ENCODE measurements at places on chromosomes 6 and 20.

DNA sequence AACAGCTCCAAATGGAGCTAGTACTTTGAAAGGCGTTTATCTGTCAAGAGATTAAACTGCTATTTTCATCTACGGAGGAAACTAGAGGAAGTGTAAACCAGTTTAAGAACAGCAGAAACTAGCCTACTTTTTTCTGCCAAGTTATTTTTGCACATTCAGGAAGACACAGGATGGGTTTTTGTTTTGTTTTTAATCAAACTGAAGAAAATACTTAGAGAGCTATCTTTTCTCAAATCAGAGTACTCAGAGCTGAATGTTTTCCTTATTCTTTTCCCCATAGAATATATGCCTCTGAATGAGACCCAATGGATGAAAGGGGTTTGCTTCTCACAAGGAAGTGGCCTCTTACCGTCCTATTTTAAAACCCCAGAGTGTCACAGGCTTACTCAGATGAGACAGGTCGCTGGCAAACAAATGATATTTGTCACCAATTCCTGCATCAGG, 538.5 kb downstream of the CD83 start:
- DNase-seq, result no peak

DNA sequence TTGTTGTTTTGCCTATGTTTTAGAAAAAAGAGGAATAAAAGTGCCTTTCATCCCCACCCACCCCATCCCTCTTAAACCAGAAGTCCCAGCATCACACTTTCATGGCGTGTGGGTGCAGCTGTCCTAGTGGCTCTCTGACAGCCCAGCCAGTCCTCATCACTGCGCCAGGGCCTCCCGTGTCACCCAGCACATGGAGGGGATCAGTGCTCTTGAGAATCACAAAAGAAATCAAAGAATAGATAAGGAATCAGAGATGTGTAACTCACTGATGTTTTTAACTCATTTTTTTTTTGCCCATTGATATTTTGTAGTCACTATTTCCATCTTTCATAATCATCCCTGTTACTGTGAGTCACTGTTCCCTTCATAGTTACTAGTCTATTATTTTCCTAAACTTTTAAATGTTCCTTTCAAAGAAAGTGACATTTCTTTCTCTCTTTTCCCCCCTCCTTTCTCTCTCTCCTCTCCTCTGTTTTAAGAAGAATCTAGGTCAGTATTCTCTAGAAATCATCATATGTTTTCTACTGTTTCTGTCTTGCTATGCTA, 78.6 kb downstream of the AIG1 start:
- no peak for DNase-seq

GRCh38 chr20:63519668-63520503, 679 bp upstream of the PPDPF start:
- peak; percentile 72 for DNase-seq

GRCh38 chr6:80767808-80768207, 661.3 kb downstream of the BCKDHB start:
- peak; percentile 4 for DNase-seq

- DNase-seq, result no peak
Observed at GRCh38 chr6:108764580-108764950, 83.7 kb upstream of the ARMC2 start.

DNA sequence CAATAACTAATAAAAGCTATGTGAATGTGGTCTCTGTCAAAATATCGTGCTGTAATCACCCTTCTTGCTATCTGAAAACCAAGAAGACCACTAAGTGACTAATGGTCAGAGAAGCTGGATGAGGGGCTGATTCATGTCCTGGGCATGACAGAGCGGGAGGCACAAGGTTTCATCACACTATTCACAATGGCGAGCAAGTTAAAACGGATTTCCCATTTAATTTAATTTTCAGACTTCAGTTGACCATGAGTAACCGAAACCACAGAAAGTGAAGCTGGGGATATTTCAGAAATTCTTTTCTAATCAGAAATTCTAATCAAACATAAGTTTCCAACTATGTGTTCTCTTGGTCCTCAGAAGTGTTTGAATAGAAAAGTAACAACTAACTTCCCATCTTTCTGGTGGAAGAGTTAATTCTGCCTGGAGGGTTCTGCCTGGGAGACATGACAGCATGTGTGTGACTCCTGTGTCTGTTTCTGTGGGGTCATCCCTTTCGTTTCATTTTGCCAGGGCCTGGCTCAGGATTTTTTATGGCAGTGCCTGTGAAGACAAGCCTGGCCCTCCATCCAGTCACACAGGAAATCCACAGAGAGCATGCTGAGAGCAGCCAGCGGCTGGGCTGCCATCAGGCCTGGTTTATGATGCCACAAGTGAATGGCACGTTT, 98.9 kb downstream of the FAM120B start:
- DNase-seq, result no peak

DNA sequence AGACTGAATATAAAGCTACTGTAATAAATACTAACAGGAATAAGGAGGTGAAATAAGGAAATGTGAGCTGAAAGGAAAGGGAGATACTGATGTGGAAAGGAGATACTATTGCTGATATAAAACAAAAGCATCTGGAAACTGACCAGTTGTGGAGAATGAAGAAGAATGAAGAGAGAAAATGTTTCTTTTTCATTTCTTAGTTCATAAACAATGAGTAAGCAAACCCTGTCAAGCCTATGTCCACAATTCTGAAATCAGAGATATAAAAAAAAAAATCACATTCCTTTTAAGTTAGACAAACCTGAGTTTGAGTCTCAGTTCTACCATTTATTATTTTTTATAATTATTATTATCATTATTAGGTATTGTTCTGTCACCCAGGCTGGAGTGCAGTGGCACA, 121.6 kb upstream of the GJE1 start:
- no peak for DNase-seq

DNA sequence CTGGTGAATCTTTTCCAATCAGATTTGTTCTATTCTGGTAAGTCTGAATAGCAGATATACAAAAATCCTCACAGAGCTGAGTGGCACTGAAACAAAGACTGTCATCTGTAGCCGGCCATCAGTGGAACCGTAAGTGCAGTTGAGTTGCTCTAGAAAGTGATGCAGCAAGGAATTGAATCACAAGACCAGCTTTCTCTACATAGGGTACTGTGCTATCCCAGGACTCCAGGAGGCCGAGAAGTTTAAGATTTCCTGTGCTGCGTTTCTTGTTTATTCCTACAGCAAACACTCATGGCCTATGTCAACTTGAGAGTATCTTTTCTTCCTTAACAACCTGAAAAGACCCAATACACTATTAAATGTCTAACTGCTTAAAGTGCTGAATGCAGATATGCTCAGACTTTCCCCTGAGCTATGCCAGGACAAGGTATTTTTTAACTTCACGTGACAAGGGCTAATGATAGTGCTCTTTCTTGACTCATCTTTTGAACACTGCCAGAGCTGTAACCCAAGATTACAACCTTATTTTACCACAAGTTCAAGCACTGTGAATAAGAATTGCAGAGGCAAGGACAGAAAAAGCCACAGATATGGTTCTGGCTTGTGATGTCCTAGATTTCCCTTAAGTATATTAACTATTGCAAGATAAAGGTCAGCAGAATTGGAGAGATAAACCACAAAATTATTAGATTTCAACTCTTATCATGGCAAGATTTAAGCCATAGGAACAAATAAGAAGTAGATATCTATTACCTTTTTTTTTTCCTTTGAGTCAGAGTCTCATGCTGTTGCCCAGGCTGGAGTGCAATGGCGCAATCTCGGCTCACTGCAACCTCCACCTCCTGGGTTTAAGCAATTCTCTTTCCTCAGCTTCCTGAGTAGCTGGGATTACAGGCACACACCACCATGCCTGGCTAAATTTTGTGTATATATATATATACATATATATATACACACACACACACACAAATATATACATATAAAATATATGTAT, 71.6 kb downstream of the GJA1 start:
- DNase-seq, result peak; percentile 91

DNA sequence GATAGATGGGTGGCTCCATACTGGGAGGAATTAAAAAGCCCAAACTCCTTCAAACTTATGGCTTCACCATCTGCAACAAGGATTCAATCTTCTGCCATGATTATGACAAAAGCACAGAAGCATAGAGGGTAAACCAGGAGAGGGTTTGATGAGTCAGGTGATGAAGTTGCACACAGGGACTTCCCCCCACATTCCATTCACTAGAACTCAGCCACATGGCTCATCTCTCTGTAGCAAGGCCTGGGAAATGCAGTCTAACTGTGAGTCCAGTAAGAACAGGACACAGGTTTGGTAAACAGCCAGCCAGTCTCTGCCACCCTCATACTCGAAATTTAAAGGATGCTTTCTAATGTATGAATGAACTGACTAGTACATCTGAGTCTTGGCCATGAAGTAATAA, 142.9 kb downstream of the HIVEP2 start:
- DNase-seq, result peak; percentile 10

GRCh38 chr6:140486450-140487361, 1112.3 kb upstream of the CITED2 start:
- DNase-seq, result no peak

DNA sequence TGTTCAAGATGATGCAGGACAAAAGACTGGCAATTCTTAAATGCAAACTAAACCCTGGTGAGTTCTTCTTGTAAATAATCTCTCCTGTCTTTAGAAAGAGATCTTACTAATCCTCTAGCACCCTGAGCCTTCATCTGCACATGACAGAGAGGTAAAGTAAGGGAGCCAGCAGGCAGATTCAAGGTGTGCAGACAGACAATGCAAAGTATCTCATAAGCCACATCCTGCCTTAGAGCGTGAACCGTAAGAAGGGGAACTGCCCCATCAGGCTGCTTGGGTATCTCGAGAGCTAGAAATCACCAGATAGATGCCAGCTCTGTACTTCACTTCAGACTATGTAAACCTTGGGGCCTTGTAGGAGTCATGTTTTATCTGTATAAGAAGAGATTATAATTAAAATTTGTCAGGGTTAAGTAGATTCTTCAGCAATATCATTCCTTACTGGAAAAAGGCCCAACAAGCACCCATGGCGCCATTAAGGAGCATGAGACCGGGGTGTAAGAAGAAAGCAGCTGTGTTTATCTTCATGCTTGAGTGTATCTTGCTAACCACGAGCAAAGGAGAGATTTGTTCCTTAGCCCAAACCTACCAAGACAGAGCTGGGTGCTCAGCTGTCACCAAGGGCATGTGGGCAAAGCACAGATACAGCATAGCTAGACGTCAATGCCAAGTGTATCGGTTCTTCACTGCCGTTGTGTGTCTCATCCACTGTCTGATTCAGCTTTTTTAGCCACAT, 24.4 kb downstream of the CNR1 start:
- DNase-seq, result no peak

DNA sequence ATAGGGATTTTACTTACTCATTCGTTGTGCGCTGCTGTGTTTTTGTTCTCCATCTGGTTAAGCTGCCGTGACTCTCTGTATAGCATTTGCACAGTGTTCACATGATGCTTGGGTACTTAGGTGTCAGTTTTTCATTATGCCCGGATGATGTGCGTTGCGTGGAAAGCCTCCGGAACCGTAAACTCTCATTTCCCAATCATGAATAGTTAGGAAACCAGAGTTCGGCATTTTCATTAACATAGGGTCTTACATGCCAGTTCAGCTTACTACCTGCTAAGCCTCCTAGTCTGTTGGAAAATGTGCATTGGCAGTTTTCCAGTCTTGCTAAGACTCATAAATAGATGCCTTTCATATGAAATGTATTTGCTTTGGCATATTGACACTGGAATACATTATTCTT, 483.4 kb upstream of the FLRT3 start:
- no peak for DNase-seq

GRCh38 chr20:53738945-53739798, 145.5 kb upstream of the ZNF217 start:
- DNase-seq, result peak; percentile 43

GRCh38 chr6:47579040-47579439, 101.5 kb downstream of the CD2AP start:
- no peak for DNase-seq

DNA sequence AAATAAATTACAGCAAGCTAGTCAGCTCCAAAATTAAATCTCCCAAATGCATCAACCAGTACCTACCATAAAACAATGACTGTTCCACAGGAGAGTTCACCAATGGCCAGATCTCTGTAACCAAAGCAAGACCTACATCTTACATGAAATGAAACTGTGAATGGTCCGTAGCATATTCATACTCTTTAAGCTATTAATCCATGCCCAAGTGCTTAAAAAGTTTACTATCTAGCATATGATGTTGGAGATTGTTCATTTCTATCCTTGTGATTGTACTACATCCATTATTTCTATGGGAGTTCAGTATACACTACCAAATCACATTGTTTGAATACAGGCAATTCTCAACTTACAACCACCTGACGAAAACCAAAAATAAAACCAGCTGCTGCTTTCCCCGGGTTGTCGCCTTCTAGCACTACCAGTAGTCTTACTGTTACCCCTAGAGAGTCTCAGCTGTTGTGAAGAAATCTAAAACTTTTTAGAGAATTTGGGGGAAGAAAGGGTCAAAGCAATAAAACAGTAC, 38.0 kb downstream of the HIVEP2 start:
- DNase-seq, result no peak

Measured in umbilical cord (tissue), 2 donors.